ENCODE measurements at places on chromosomes 1 and 21.

DNA sequence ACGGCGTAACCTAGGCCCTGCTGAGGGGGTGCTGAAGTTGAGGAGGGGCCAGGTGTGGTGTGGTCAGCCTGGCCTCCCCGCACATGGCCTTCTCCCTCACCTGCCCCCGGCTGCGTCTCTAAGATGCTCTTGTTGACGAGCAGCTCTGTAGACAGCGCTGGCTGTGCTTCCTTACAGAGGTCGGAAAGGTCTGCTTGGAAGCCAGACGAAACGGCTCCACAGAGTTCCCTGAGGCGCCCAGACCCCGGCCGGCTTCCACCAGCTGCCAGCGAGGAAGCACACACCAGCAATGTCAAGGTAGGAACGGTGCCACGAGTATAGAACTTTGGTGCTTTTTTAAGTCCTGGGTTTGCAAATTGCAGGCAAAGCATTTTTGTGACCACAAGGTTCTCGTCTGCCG, 18.8 kb upstream of the DIP2A start:
- H3K4me1 ChIP-seq = peaks cover 2% of the 10 kb centered on the region
- DNase-seq = no peak
- peaks cover 71% of the 10 kb centered on the region for H3K36me3 ChIP-seq
- no peak overlapping the region for H3K27ac ChIP-seq

DNA sequence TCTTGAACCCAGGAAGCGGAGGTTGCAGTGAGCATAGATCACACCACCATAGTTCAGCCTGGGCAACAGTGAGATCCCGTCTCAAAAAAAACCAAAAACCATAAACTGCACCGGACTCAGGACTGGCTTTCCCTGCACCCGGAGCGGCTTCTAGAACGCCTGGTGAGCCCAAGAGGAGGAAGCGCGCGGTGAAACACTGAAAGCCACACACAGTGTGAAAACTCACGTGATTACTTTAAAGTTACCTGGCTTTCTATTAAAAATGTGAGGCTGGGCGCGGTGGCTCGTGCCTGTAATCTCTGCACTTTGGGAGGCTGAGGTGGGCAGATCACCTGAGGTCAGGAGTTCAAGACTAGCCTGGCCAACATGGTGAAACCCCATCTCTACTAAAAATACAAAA, 7.0 kb upstream of the TRAPPC10 start:
- no peaks in the 10 kb centered on the region for H3K27me3 ChIP-seq
- no peak for DNase-seq
- H3K4me3 ChIP-seq = no peak overlapping the region

DNA sequence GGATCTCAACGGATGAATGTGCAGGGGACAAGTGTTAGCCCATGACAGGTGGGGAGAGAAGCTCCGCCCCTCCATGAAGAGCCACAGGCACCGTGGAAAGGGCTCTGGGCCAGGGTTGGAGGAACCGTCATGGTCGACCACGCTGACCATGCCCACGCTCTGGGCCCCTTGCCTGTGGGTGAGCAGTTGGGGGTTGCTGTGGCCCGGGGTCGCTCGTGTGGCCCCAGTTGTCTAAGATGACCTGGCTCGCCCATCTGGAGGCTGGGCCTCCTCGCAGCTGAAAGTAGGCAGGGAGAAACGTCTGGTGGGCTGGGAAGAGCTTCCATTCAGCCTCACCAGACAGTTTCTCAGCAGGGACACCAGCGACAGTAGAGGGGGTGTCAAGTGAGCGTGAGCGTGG, 13.1 kb upstream of the UTS2 start:
- H3K4me3 ChIP-seq = no peak overlapping the region
- H3K36me3 ChIP-seq = no peaks in the 10 kb centered on the region
- H3K4me1 ChIP-seq = no peaks in the 10 kb centered on the region
- no peak overlapping the region for H3K27ac ChIP-seq
- H3K27me3 ChIP-seq = no peaks in the 10 kb centered on the region

- H3K27me3 ChIP-seq = no peaks in the 10 kb centered on the region
- peaks cover 10% of the 10 kb centered on the region for H3K4me1 ChIP-seq
- DNase-seq = no peak
- no peak overlapping the region for H3K27ac ChIP-seq
- H3K36me3 ChIP-seq = no peaks in the 10 kb centered on the region
These were observed 269.7 kb downstream of the LMO4 start for GRCh38 chr1:87598429-87598828.

DNA sequence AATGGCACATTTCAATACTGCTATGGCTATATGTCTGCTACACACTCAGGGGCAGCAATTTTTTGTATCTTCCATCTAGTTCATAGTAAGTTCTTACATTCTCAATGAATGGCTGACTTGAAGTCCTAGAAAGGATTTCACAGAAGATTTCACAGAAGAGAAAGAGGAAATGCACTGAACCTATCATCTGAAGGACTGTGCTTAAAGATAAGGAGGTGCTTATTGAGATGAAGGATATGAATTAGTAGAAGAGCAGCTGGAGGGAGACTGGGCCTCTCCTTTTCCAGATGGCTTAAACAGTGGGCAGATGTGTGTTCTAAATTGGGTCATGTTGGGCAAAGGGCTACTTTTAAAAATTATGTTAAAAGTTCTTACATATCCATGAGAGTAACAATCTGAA, 14.6 kb downstream of the ADAR start:
- no peak overlapping the region for H3K27ac ChIP-seq
- H3K4me1 ChIP-seq = no peaks in the 10 kb centered on the region
- no peak for DNase-seq
- peaks cover 90% of the 10 kb centered on the region for H3K36me3 ChIP-seq
- no peaks in the 10 kb centered on the region for H3K27me3 ChIP-seq

- H3K27me3 ChIP-seq = no peaks in the 10 kb centered on the region
- no peak for DNase-seq
These were observed 325.1 kb upstream of the GREM2 start for GRCh38 chr1:240936911-240937668.

All from activated B cell treated with CpG ODN at 0.5 μM for 24 hours (primary cell).